ENCODE measurements at places on chromosomes 16 and 17. TPM values are rescaled to one million over a fixed set of nuclear protein-coding genes. Genes with fewer than 3 reads are reported as not detected.

GRCh38 chr16:11047057-11047456 lies 102.7 kb downstream of the CLEC16A start:
- no peak for DNase-seq

- no peak for DNase-seq
Measured at GRCh38 chr17:42431758-42432161, 8.7 kb upstream of the CAVIN1 start.

- no peak for DNase-seq
Measured at GRCh38 chr17:45871718-45872117, 22.6 kb upstream of the MAPT start.

DNA sequence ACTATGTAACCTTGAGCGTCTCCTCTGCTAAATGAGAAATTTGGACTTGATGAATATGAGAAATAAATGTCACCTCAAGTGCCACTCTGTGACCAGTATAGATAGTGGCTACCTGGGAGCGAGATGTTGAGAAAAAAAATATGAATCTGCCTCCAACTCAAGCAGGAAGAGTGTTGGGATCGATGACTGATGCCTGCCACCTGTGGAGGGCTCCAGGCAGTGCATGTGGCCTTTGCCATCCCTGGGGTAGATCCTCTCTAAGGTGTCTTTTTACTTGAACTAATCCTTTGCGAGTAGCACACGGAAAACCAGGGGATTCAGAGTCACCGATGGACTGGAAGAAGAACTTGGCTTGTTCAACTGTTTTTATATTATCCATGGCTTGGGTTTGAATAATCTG lies 9.4 kb downstream of the CCDC182 start:
- DNase-seq = no peak

DNA sequence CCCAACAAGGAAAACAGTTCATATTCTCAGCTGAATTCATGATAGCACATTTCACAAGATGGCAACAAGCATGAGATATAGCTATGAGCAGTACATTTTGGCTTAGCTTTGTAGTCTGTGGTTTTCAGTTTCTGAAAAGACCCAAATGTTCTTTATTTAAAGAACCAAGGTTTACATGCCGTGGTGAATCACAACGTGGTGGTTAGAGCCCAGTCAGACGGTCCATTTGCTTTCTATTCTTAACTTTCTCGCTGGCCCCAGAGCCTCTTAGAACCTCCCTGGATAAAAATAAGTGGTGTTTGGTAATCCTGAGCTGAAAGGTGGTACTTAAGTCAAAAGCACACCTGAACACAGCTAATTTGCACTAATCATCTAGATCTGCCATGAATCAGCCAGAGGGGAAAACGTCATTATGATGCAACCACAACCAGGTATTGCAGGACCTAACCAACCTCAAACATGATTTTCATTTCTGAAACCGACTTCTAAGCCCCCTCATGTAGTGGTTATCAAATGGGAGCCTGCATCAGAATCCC lies 18.6 kb upstream of the HAPSTR1 start:
- DNase-seq = no peak

GRCh38 chr17:491086-492021 lies 138.7 kb upstream of the RPH3AL start:
- peak; percentile 59 for DNase-seq

GRCh38 chr16:49809062-49809461 lies 46.9 kb downstream of the ZNF423 start:
- no peak for DNase-seq

The WFDC1 gene
- total RNA-seq = 2.5 TPM

The IL21R gene
- total RNA-seq = 0.18 TPM

The CLCN7 gene
- total RNA-seq = 43.0 TPM

The GNG13 gene
- not detected for total RNA-seq

The PHOSPHO1 gene
- total RNA-seq = 0.31 TPM

The NOXO1 gene
- not detected for total RNA-seq

The XAF1 gene
- 50.1 TPM for total RNA-seq

The MT4 gene
- not detected for total RNA-seq

The ADORA2B gene
- 1.0 TPM for total RNA-seq
